ENCODE measurements at places on chromosomes 4 and X.

- DNase-seq = no peak
Measured at GRCh38 chr4:7932287-7932686, 7.4 kb downstream of the AFAP1 start.

GRCh38 chr4:184456337-184456736 is 18.0 kb downstream of the IRF2 start:
- no peak for DNase-seq

- DNase-seq = no peak
Measured at GRCh38 chrX:119427024-119427794, 28.1 kb downstream of the SLC25A43 start.

DNA sequence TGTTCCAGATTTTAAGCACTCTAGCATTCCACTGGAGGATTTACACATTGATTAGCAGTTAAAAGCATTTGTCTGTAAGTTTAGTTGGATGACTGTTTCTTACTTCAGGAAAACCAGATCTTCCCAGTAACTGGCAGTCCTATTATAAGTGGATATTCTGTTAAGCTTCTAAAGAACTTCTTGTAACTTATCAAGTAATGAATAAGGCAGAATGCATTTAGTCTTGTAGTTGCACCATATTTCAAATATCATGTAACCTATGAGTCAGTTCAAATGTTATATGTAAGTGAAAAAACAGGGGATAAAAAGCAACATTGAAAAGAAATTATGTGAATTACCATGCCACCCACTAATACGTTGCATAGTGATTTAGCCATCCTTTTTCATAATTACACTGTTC is 30.2 kb upstream of the TENM3 start:
- DNase-seq = no peak

- no peak for DNase-seq
Measured at GRCh38 chr4:145626623-145626982, 7.4 kb downstream of the MMAA start.

GRCh38 chr4:77028246-77028645 is 47.5 kb downstream of the CCNI start:
- DNase-seq = no peak

- no peak for DNase-seq
Measured at GRCh38 chr4:117378942-117379341, 293.6 kb upstream of the TRAM1L1 start.

DNA sequence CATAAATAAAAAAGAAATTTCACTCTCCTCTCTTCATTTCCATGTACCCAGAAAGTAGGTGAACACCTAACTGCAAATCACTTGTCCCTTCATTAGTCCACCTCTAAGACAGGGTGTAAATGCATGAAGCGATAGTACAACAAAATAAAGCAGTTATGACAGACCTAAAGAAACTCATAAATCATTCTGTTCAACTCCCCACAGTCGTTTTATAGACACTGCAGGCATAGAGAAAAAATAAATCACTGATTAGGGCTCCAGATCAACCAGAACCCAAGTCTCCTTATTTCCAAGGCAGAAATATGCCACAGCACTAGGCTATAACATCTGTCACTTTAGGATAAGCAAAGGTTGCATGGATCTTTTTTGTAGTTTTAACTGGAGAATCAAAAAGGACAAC is 3.0 kb downstream of the RASGEF1B start:
- DNase-seq = no peak

DNA sequence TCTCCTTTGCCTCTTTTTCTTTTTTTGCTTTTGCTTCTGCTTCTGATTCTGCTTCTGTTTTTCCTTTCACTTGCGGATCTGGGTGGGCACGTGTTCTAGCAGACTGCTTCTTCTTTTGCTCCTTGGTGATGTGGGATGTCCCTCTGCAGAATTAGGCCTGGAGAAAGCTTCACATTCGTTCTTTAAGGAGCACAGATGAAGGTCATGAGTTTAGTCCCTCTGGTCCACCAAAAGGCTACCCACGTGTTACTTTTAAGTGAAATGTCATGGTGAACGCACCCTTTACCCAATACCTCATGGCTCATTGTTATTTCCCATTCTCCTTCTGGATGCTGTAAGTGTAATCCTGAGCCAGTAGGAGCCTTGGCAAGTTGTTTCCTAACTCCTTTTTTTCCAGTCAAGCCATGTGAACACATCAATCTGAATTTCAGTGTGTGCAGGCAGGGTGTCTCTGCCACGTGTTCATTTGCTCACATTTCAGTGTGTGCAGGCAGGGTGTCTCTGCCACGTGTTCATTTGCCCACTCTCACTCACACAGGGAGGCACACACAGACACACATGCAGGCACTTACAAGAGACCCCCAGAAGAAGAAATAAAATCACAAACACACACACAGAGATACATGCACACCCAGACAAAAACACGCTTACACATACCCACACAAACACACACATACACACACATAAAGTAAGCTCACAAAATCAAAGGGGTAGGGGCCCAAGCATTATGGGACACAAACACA is 36.9 kb downstream of the NBDY start:
- no peak for DNase-seq

GRCh38 chr4:110062166-110062565 is 136.2 kb downstream of the ELOVL6 start:
- DNase-seq = no peak

DNA sequence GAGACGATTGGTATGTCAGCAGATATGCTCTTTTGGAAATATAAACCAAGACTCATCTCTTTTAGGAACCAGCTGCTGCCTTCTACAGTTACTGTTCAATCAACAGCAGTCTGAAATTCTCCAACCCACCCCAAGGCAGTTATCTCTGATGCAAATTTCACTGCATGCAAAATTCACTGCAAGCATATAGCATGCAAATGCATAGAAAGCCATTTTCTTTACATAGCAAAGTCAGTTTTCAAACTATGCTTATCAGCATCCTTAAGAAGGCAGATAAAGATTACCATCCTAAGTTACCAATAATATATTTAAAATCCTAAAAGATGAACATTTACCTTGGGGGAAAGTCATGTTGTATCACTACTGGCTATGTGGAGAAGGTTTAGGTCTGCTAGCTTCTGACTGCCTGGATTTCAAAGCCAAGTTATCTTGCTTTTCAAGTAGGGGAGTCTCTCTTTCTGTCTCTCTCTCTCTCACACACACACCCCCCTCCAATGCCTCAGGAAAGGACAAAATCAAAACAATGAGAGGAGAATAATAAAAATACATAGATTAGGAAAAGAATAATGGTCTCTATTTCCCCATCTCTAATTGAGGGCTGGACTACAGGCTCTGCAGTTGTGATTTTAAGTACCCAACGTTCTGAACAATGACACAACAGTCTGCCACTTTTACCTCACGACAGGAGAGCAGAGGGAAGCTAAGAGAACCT is 1.5 kb downstream of the NMU start:
- DNase-seq = no peak

DNA sequence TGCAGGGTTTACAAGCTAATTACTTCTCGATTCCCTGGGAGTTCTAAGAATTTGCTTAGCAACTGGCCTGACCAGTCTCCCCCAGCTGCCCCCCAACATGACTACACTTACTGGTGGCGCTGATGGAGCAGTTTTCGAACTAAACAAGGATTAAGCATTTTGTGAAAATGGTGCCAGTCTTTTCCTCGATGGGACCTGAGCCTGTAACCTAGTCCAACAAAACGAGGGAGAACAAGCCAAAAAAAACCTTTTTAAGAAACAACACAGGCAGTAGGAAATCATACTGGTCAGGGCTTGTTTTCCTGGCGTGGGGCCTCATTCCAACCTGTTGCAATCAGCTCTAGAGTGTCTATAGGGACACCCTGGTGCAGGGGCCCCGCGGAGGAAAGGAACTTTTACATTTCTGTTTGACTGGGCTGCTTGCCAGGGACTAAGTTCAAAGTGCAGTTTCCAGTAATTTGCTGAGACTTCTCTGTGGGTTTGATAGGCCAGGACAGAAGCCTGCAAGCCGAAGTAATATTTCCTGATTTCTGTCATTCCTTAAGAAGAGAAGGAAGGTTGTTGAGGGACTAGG is 158.7 kb downstream of the SPRY1 start:
- DNase-seq = peak; percentile 45

DNA sequence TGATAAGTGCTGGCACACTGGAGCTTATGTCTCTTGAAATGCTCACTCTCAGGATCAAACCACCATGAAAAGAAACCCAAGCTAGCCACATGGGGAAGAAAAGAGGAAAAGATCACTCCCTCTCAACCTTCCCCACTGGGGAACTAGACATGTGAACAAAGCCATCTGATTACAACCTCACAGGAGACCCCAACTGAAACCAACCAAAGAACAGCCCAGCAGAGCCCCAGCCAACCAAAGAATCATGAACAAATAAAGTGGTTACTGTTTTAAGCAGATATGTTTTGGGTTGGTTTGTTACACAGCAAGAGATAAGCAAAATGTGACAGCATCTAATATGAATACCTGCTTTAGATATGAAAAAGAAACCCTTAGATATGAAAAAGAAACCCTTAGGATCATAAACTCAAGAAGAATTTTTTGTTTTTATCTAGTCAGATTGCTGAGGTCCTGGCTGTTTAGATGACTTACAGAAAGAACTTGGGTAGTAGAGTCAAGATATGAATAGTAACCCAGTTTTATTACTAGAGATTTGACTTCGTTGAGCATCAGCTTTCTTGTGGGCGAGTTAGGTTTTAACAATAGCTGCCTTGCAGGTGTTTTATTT is 23.7 kb upstream of the TLR7 start:
- no peak for DNase-seq
